ENCODE measurements at places on chromosomes 4 and X. TPM values are rescaled to one million over a fixed set of nuclear protein-coding genes. Genes with fewer than 3 reads are reported as not detected.

Gene CCNA2
- total RNA-seq = 7.8 TPM

Gene TECRL
- total RNA-seq = not detected

Gene USP17L30
- not detected for total RNA-seq

Gene SPOCK3
- not detected for total RNA-seq

Gene CFAP47
- not detected for total RNA-seq

Gene CXXC4
- total RNA-seq = 0.16 TPM

Gene AMER1
- 5.5 TPM for total RNA-seq

Gene AFP
- not detected for total RNA-seq

Gene AFM
- total RNA-seq = not detected

Gene RNF128
- under 0.01 TPM for total RNA-seq

Gene CT45A1
- total RNA-seq = not detected

Gene SLC34A2
- total RNA-seq = not detected

Gene MAGEB2
- not detected for total RNA-seq

Gene UGT2B10
- total RNA-seq = not detected

Gene PCSK1N
- 0.49 TPM for total RNA-seq

Gene GAK
- 64.0 TPM for total RNA-seq

Gene LDB2
- 16.6 TPM for total RNA-seq

All from hair follicle dermal papilla cell (primary cell).